RWPE1 (cell line): ENCODE measurements at places on chromosomes 2 and 18.
A peak's percentile ranks its signal among the peaks of the same experiment; 100 is the strongest.

GRCh38 chr2:237733677-237734300 is 64.8 kb upstream of the RBM44 start:
- no peak for DNase-seq

DNA sequence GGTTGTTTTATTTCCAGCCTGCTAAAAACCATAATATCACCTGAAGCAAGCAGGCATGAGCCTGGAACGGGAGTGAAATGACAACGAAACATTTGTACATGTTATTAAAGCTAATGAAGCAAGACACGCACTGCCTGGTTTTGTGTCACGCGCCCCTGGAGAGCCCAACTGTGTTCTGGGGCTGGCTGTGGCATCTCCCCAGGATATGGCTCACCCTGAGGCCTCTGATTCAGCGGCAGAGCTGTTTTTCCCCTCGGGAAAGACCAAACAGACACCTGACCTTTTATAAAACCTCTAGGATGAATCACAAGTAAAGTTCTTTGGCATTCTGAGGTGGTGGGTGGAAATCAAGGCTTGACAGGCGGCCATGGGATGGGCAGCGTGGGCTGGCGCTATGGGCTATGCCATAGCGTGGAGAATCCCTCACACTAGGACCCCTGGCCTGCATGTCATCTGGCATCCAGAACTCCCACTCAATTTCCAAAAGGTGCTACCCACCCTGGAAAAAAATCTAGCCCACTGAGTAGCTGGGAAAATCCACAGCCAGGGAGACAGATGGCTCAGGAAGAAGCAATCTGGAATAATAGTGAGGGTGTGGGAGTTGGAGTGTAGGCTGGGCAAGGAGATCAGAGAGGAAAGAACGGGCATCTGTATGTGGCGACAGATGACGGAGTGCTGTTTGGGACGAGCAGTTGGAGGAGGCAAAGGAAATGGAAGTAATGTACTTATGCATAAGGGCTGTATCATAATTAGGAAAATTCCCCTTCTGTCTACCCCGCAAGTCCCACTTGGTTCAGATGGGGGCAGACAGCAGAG is 262.0 kb downstream of the AFF3 start:
- peak; percentile 80 for DNase-seq

DNA sequence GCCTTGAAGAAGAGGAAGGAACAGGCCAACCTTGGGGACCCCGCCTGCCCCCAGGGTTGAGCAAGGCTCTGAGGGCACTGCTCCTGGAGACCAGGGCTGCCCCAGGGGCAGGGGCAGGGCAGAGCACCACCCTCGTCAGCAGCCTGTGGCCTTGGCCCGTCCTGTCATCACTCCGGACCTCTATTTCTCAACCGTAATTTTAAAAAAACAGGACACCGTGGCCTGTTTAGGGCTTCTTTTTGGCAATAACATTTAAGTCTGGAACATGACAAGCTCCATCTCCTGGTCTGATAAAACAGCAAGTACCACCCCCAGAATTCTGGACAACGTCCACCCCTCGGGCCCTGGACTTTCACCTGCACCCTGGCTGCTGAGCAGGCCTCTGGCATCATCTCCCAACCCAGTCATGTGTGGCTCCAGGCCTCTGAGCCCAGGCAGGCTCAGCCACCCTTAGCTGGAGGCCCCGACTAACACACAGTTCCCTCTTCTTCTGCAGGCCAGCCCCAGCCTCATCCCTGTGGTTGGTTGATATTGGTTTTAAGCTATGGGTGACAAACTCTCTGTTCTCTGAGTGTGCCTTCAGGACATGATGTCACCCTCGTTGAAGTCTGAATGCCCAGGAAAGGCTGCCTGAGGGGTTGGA is 22.6 kb upstream of the ID2 start:
- DNase-seq, result no peak

DNA sequence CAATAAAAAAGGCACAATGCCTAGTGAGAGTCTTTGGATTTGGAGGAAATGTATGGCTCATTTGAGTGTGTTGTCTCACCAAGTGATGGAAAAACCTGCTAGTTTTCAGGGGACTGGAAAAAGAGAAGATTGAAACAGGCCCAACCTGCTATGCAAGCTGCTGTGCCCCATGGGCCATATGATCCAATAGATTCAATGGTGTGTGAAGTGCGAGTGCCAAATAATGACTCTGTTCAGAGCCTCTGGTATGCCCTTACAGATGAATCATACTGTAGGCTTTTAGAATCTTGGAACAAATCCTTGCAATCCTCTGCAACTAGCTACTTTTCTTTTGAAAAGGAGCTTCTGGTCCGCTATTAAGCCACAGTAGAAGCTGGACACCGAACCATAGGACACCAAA is 529.8 kb upstream of the CNTNAP5 start:
- no peak for DNase-seq

- no peak for DNase-seq
These were observed 16.8 kb upstream of the MYCN start for GRCh38 chr2:15923597-15923996.

DNA sequence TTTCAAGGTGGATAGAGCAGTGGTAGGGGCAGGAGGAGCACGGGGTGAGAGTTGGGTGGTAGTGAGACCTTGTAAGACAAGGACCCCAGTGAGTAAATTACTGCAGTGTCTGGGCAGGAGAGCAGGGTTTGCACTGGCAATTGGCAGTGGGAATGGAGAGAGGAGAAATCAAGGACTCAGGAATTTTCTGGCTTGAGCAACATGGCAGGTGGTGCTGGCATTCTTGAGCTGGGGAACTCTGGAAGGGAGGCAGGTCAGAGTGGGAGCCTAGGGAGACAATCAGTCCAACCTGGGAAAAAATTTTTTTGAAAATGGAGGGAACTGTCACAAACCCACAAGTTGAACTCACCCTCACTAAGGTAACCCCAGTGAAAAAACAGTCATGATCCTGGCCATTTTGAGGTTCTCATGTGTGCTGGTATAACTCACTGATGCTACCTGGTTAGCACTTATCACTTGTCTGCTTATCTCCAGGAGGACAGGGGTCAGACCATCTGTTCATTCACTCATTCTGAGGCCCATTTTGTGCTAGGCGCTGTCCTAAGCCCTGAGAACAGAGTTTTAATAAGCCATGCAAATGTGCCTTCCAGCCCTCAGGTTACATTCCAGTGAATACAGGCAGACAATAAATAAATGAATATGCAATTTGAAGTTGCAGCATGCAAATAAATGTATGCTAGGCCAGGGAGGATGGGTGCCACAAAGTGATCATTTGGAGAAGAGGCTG is 92.2 kb upstream of the SEC11C start:
- no peak for DNase-seq

- no peak for DNase-seq
These were observed 1662.1 kb upstream of the NXPH2 start for GRCh38 chr2:140442319-140442718.

- DNase-seq, result no peak
These were observed 91.5 kb downstream of the RAD51AP2 start for GRCh38 chr2:17426743-17427142.

- no peak for DNase-seq
These were observed 22.8 kb upstream of the RUFY4 start for GRCh38 chr2:218046238-218046637.

DNA sequence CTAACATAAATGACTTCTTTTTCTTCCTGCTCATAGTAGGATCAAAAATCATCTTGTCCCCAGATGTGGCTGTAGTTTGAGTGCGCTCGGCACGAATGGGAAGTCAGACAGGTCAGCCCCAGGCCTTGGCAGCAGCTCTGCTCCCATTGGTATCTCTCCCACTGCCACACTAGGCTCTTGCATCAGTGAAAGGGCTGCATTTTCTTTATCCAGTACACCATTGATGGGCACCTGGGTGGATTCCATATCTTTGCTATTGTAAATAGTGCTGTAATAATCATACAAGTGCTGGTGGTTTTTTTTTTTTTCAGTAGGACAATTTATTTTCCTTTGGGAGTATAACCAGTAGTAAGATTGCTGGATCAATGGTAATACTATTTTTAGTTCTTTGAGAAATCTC is 865.5 kb downstream of the CCDC85A start:
- no peak for DNase-seq

GRCh38 chr18:25239581-25240419 is 112.2 kb downstream of the ZNF521 start:
- no peak for DNase-seq

DNA sequence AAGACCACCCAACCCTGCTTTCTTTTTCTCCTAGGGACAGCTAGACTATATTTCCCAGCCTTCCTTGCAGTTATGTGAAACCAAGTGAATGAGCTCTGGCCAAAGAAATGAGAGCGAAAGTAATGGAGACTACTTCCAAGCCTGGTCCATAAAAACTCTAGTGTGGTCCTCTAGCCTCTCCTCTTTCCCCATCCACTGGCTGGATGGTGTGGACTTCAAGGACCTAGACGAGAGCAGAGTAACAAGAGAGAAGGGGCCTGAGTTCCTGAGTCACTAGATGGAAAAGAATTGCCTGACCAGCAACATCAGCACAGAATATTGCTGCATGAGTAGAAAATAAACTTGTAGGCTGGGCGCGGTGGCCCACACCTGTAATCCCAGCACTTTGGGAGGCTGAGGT is 2.9 kb upstream of the TMSB10 start:
- DNase-seq, result no peak

DNA sequence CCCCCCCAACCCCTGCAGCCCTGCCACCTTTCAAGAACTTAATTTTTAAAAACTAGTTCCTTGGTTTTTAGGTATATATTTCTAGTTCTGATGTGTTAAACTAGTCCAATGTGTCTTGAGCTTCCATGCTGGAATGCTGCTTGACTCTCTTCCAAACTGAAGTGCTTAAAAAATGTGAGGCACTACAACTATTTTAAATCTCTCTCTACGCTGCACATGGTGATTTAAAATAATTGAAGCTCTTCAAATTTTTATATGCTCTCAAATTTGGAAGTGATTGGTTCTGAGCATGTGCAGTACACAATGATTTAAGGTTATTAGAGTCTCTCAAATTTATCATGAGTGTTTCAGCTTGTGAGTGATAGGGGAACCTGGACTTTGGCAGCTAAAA is 192.6 kb upstream of the ZEB2 start:
- DNase-seq, result no peak

DNA sequence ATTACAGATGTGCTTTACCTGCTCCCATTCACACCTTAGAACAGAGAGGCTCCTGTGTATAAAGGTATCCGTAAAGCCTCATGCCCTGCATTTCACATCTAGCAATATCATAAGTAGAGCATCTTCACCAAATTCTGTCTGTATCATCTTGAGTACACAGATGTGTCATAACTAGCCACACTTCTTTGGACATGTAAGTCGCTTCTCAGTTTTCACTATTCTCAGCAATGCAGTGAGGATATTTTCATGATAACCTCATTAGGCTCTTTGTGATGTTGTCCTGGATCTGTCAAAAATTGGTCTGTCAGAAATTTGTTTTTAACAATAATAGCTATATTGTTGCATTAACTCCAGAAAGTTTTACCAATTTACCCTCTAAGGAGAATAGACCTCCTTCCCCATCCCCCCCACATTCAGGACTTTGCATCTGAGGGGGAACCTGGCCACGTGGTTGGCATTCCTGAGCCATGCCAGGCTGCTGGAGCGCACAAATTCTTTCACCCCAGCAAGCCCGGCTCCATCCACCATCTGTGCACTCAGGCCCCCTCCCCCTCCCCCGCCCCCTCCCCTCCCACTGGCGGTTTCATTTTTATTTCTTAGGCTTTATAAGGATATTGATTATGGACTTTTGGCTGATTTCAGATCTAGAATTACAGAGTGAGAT is 34.1 kb downstream of the AGAP1 start:
- DNase-seq, result no peak

DNA sequence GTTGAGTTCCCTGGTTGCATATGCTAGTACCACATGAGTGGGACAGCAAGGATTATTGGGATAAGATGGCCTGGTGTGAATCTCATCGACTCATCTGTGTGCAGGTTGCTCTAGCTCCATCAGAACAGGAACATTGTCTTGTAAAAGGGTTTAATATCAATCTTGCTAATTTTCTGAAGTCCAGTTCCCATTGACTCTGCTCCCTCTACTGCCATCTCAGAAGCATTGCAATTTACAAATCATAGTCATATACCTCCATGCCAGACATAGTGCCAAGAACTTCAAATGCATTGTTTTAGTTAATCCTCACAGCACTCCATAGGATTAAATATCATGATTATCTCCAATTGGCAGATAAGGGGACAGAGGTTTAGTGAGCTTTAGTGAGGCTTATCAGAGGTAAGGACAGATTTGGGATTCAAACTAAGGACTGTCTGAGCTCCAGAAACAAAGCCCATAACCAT is 4.8 kb upstream of the STAT4 start:
- peak; percentile 58 for DNase-seq

- no peak for DNase-seq
These were observed 88.3 kb downstream of the INSIG2 start for GRCh38 chr2:118176601-118177000.

DNA sequence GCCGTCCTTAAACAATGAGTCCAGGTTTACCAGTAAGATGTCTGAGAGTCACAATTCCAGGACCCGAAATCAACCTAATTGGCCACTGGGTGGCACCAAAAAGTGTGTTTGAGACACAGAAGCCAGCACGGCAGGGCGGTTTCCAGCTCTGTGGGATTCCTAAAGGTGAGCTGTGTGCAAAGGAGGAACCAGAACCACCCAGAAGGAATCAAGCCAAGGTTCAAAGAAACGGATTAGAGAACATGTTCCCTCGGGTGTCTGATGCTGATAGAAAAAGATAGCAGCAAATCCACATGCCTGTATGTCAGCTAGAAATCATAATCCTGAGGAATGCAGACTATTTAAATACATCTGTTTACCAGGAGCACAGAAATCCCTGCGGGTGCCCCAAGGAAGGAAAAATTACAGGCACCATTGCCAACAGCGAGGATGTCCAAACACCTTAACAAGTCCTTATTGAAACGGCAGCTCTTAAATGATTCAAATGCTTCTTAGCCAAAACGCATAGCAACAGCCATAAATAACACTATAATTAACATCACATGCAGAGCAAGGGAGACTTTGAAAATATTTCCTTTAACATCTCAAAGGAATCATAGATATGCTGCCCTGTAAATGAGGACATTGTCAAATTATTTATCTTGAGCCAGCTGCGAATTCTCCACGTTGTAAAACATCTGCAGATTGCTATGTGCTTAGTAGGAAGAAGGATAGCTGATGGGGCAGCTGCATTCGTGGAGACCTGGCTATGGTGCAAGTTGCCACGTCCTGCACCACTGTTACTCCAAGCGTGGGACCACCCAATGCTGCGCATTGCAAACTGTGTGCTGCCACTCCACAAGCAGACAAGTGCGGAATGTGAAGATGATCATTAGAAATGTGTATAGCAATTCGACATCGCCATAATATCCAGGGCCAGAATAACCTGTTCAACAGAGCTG is 318.7 kb upstream of the NCKAP5 start:
- peak; percentile 80 for DNase-seq

DNA sequence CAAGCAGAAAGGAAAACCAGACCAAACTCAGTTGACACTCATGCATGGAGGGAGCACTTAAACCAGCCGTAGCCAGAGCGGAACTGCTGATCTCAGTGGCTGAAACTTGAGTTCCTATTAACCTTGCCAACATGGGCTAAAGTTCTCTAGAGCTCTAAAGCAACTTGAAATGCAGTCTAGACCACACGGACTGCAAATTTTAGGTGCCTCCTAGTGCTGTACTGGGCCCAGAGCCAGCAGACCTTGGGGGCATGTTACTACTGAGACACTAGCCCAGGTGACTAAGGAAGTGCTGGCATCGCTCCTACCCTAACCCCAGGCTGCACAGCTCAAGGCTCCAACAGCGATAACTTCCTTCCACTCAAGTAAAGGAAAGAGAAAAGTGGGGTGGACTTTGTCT is 236.5 kb downstream of the AKAIN1 start:
- no peak for DNase-seq
